Stimulated activated CD4-positive, alpha-beta T cell treated with anti-CD3 and anti-CD28 coated beads, Interleukin-1b, Interleukin-23, amount 100 ng/mL, for 48 hours (primary cell): ENCODE measurements at places on chromosomes 16 and 17.

- DNase-seq, result no peak
Observed at GRCh38 chr17:74351552-74352210, 10.0 kb downstream of the BTBD17 start.

DNA sequence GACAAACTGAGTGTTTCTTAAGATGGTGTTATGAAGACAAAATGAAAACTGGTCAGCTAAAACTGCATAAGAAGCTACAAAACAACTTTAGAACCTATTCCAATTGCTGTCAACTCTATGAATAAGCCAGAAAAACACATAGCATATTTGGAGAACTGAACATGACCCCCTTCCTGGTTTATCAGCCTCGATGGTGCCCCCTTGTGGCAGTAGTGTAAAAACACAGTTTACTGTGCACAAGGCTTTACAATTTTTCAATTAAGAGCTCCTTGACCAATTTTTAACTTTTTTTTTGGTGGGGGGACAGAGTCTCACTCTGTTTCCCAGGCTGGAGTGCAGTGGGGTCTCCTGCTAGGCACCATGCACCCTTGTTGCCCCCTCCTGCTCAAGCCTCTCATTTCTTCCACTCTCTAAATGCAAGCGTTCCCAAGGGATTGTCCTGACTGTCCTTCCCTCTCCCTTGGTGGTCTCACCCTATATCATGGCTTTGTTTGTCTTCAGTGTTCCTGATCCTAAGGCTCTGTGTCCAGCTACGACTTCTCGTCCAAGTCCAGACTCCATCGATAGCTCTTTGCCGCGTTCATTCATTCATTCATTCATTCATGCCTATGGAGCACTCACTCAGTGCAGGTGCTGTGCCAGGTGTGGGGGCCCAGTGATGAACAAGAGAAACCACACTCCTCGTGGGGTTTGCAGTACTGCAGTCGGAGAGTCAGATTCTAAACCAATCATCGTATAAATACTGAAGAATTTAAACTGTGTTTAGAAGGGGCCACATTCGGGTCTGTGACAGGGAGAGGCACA is 7.5 kb downstream of the EIF1 start:
- DNase-seq, result peak; percentile 74

GRCh38 chr16:81537721-81538561 is 93.3 kb downstream of the CMIP start:
- no peak for DNase-seq

- no peak for DNase-seq
Observed at GRCh38 chr17:68133346-68134045, 98.0 kb downstream of the KPNA2 start.

- no peak for DNase-seq
Observed at GRCh38 chr17:61221181-61221580, 178.5 kb upstream of the TBX2 start.

- DNase-seq, result no peak
Observed at GRCh38 chr16:89801800-89802199, 14.6 kb downstream of the FANCA start.

DNA sequence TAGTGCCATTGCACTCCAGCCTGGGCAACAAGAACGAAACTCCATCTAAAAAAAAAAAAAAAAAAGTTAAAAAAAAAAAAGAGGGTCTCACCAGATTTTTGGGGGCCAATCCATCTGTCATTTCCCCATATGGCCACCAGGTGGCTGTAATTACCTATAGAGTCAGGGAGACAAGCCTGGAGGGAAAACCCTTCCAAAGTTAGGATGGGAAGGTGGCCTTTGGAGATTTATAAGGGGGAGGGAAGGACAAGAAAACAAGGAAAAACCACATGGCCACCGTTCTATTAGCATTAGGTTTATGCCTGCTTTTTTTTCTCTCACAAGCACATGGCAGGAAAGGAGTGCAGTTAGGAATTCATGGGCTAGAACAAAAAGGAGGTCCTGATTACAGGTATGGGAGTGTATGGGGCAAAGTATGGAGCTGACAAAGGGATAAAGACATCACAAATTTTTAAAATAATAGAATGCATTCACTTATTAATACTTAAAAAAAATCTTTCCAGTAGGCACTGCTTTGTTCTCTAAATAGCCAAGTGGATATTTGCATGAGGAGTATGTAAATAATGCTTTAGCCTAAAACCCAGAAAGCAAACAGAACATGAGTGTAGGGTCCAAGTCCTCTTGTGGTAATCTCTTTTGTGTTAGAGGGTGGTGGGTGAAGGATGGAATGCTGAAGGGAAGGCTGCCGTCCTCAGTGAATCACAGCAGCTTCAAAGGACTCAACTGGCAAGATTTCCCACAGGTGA is 5.1 kb downstream of the CYB5D1 start:
- no peak for DNase-seq

GRCh38 chr16:3637371-3637923 is 17.0 kb upstream of the DNASE1 start:
- peak; percentile 19 for DNase-seq

- no peak for DNase-seq
Observed at GRCh38 chr17:54029986-54030385, 207.3 kb downstream of the KIF2B start.

- DNase-seq, result no peak
Observed at GRCh38 chr16:11835309-11835708, 16.0 kb downstream of the RSL1D1 start.

DNA sequence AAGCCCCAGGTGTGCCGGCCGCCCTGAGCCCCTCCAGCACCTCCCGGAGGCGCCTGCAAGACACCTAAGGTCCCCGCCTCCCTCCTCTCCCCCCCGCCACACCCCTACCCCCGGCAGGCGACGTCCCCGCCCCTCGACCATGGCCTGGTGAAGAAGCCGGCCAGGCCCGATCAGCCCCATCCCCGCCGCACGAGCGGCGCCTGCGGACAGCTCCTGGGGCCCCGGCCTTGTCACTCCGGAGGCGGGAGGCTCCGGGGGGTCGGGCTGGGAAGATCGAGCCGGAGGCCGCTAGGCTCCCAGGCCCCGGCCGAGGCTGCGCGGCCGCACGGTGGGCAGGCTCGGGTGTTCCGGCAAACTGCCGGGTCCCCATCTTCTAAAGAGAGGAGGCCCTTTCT is 405 bp upstream of the ACE start:
- DNase-seq, result no peak

DNA sequence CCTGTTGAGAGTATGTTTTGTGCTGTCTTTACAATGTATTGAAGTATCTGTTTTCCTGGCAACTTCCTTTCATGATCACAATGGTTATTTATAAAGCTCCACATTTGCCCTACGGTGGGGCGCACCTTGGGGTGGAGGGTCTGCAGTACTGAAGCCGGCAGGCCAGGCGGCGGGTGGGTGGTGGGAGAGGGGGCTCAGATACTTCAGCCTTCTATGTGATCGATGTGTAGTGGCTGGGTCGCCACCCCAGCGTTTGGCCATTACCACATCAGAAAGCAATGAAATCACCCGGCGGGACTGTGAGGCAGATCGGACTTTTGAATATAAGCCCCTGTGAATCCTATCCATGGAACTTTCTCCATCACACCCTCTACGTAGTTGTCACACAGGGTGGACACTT is 196.6 kb downstream of the FOXL1 start:
- DNase-seq, result no peak

GRCh38 chr17:2151358-2152033 is 96.6 kb downstream of the HIC1 start:
- DNase-seq, result no peak

DNA sequence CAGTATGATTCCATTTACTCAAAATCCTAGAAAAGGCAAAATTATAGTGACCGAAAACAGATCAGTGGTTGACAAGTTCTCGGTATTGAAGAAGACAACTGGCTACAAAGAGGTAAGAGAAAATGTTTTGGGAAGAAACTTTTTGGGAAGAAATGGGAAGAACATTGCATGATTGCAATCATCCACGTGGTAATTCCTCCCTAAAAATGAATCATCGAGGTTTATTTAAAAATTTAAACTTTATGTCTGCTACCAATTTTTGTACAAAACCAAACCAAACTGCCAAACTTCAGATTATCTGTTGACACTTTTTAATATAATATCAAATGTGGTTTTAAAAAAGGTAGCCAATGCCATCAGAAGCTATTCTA is 8.1 kb downstream of the SMURF2 start:
- no peak for DNase-seq

- DNase-seq, result no peak
Observed at GRCh38 chr16:3060339-3061127, 4.9 kb upstream of the IL32 start.

- DNase-seq, result no peak
Observed at GRCh38 chr16:6157806-6158205, 1060.2 kb upstream of the EEF2KMT start.

GRCh38 chr17:82439194-82439828 is 11.2 kb downstream of the CYBC1 start:
- DNase-seq, result no peak

- DNase-seq, result no peak
Observed at GRCh38 chr16:16075488-16076422, 126.3 kb downstream of the ABCC1 start.

- no peak for DNase-seq
Observed at GRCh38 chr17:55273579-55274354, 9.0 kb downstream of the HLF start.

- DNase-seq, result no peak
Observed at GRCh38 chr16:57016301-57016700, 26.9 kb downstream of the NLRC5 start.

DNA sequence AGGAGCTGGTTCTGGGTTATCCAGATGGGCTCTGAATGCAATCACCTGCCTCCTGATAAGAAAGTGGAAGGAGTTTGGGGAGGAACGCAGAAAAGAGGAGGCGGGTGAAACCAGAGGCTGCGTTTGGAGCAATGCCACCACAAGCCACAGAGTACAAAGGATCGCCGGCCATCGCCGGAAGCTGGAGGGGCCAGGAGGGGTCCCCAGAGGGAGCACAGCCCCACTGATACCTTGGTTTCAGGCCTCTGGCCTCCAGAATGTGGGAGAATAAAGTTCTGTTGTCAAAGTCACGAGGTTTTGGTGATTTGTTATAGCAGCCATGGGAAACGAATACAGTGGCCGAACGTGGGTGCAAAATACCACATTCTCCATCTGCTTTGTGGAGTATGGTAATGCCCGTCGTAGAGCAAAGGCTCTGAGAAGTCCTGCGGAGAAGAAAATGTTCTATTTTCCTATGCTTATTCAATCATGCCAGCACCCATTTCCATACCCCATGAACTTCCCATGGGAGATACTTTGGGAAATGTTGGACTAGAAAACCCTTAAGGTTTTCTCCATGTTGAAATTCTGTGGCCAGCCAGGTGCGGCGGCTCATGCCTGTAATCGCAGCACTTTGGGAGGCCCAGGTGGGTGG is 51.4 kb downstream of the ZDHHC7 start:
- no peak for DNase-seq

- no peak for DNase-seq
Observed at GRCh38 chr16:51113236-51114125, 37.6 kb downstream of the SALL1 start.

DNA sequence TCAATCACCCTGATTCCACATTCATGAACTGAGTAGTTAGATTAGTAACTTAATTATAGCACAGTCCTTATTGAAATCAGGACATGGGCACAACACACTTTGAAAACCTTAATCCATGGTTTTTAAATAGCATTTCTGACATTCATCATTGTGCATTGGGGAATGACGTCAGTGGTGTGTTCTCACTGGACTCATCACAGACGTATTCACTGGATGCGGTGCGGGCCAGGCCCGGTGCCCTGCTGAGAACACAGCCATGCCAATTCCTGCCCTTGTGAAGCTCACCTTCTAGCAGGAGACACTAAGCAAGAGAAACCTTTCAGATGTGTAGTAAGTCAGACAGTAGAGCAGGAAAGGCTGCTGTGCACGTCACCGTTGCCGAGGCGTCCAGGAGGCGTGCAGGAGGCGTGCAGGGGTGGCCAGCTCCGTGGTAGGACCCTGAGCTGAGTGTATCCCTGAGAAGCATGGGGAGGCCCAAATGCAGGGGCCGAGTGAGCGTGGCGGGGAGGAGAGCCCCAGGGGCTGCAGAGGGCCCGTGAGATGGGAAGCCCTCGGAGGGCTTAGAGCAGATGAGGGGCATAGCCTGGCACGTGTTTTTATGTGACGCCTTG is 12.9 kb downstream of the BANP start:
- no peak for DNase-seq

DNA sequence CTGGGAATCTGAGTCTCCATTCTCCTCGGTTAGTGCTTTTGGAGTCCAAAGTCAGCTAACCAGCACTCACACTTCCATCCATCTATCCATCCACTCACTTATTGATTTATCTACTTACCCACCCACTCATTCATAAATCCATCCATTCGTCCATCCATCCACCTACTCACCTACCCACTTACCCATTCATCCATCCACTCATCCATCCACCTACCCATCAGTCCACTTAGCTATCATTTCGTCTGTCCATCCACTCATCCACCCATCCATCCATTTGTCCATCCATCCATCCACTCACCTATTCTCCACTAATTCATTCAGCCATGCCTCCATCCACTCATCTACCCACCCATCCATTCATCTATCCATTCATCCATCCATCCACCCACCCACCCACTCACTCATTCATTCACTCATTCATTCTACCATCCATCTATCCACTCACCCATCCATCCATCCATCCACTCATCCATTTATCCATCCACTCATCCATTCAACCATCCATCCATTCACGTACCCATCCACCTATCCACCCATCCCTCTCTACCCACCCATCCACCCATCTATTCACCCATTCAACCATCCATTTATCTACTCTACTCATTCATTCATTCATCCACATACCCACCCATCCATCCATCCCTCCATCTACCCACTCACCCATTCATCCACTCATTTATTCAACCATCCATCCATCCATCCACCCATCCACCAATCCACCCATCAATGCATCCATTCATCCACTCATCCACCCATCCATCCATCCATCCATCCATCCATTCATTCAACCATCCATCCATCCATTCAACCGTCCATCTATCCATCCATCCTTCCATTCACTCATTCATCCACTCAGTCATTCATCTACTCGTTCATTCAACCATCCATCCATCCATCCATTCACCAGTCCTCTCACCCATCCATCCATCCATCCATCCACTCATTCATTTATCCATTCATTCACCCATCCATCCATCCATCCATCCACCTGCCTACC is 26.1 kb downstream of the NLRC3 start:
- DNase-seq, result no peak

- DNase-seq, result no peak
Observed at GRCh38 chr16:12600536-12601256, 203.0 kb downstream of the CPPED1 start.

DNA sequence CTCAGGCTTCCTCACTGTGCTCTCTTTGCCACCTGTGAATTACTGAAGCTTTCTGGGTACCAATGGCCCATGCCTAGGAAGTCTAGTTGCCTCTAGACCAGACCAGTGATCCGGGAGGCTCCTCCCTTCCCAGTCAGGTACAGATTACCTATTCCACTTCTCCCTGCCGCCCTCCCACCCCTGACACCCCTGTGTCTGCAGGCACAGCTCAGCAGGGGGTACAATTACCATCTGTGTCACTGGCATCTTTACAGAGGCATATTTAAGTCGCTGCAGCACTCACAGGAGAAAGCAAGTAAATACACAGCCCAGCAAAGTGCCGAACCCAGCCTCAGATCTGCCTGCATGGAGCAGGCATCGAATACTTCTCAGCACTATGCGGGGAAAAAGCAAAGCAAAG is 5.3 kb upstream of the WSCD1 start:
- no peak for DNase-seq

- DNase-seq, result no peak
Observed at GRCh38 chr16:53282328-53282727, 151.9 kb upstream of the RBL2 start.

GRCh38 chr17:18038149-18038850 is 668 bp downstream of the ATPAF2 start:
- peak; percentile 35 for DNase-seq

- no peak for DNase-seq
Observed at GRCh38 chr16:55515111-55515510, 6.2 kb downstream of the LPCAT2 start.
